ENCODE measurements at places on chromosomes 3 and 15. TPM values are rescaled to one million over a fixed set of nuclear protein-coding genes. Genes with fewer than 3 reads are reported as not detected.

GRCh38 chr3:24986612-24987011 lies 441.5 kb upstream of the RARB start:
- no peak for DNase-seq

DNA sequence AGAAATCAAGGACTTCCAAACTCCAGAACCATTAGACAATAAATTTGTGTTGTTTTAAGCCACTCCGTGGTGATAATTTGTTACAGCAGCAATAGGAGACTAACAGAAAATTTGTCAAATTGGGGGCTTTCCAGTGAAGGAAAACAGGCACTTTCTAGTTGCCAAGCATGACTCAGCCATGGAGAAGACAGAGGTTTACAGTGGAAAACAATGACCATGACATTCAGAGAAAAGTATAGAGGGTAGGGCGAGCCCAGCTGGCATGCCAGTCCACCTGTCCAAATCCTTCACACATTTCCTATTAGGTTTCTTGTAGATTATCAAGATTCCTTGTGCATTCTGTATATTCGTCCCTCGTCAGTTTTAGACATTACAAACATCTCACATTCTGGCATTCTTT lies 24.9 kb downstream of the SLCO2A1 start:
- DNase-seq: peak; percentile 15

DNA sequence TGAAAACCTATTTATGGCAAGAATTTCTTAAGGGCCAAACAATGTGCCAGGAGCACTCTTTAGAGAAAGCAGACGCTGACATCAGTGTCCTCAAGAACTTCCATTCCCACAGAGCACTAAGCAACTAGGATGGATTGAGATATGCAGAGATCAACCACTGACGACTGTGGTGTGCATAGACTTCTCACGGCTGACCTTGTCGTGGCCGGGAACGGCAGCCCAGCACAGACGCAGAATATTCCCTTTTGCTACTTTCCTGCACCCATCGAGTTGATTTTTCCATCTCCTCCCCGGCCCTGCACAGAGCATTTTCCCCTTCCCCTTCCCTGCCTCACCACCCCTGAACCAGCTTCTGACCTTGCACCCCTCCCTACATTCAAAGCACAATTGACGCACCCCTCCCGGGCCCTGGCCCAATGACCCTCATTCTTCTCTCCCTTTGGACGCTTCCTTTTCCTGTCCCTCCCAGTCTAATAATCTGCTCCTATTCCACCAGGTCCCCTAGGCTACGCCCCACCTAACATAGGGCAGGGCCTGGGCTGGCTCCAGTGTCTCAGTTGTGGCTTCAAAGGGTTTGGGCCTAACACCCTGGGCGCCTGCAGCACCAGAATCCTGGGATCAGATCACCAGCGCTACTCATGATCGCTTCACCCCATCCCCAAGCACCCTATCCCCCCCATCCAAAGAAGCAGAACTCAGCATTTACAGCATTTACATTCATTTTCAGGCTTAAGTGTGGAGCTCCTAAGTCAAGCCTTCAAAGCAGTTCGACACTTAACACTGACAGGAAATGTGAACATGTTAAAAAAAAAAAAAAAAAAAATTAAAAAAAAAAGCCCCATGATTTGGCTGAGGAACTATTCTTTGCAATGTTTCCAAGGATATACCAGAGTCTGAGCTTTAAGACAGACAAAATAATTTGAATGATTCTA lies 151.2 kb downstream of the FOXP1 start:
- DNase-seq: peak; percentile 39

GRCh38 chr3:173065543-173065981 lies 75.5 kb downstream of the SPATA16 start:
- DNase-seq: peak; percentile 42

DNA sequence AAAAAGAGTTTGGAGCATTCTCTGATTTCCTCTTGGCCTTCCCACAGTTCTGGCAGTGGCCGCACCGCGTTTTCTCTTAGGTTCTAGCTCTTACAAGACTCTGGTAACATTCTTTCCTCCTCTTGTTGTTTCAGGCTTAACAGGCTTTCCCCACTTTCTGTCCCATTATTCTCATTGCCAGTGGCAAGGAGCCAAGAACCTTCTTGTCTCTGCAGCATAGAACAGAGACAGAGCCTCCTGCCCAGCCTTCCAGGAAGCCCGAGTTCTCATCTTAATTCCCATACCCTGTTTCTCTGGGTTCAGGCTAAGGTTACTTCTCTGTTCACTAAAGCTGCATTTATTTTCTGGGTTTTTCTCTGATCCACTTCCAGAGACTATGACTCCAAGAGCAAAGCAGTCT lies 61.1 kb downstream of the DUT start:
- DNase-seq: peak; percentile 85

GRCh38 chr3:177932346-177932745 lies 603.9 kb upstream of the KCNMB2 start:
- DNase-seq: no peak

GRCh38 chr15:91348752-91349500 lies 248.9 kb downstream of the SV2B start:
- DNase-seq: peak; percentile 49

GRCh38 chr3:190074817-190075216 lies 45.9 kb downstream of the P3H2 start:
- DNase-seq: no peak

DNA sequence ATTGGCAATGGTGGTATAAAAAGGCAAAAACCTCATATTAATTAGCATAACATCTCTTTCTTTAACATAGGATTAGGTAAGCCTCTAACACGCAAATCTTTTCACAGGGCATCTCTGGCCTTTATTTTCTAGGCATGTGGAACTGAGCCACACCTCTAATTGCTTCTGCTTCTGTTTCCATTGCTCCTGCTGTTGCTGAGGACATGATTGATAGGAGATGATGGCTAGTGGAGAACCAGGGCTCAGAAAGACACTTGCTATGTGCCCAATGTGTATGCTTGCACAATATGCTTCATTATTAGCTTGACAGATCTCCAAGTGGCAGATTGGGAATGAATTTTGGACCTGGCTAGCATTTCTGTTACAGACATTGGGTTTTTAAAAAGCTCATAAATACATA lies 114.5 kb downstream of the EPHA3 start:
- no peak for DNase-seq

- DNase-seq: no peak
Measured at GRCh38 chr15:73964736-73965093, 27.4 kb downstream of the STOML1 start.

Gene DVL3
- 110 TPM for total RNA-seq

Gene SOX14
- not detected for total RNA-seq
